ENCODE measurements at places on chromosomes 12 and 14.

GRCh38 chr12:131379738-131380137 is 331.2 kb upstream of the SFSWAP start:
- DNase-seq: peak; percentile 52

GRCh38 chr14:29355331-29355730 is 572.3 kb downstream of the PRKD1 start:
- no peak for DNase-seq

DNA sequence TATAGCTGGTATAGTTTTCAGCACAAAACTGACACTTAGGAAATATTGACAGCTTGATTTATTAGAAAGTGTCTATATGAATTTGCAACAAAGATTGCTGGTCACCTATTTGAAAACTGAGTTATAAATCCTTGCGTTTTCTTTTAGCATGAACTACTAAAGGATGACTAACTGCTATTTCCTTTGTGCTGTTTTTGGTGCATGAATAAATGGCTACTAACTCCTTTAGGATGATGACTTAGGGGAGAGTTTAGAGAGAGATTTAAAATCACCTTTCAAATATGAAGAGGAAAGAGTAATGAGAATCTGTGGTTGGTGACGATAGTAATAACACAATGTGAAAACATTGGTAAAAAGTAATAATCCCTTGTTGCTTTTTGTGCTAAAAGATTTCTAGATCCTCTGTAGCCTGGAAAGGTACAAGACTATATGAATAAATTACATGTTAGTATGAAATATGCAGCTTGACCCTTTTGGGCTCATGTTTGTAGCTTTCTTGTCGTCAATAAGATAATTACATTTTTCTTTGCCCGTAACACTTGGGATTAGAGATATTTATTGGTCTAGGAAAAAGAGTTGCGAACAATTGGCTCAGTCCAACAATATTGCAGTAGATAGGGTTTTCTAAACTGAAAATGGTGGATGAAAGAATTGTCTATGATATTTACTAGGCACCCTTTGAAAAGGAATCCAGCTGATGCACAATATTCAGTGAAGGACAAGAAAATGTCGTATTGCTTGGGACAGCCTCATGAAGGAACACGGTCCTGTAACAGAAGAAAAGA is 453.0 kb downstream of the ADAMTS20 start:
- DNase-seq: no peak

DNA sequence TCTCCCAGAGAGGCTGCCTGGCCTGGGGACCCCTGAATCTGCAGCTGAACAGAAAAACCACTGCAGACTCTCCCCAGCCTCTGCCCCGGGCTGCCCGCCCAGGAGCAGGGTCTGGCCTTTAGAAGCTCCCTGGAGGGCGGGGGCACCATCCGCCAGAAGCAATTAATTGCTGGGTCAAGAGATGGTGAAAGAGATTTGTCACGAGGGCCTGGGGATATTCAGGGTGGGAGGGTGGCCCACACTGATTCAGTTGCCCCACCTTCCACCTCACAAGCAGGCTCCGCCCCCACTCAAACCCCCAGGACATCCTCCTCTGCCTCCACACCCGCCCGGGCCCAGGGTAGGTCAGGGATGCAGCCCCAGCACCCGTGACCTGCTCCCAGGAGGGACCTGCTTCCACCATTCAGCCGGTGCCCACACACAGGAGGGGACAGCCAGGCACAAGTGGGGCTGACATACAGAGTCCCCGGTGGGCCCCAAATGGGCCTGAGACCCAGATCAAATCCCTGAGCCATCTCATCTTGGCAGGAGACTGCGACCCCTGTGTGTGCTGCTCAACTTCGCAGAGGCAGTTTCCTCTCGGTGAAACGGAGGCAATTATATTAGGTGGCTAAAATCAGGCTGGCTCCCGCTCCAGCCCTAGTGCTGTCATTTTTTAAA is 23.0 kb downstream of the NCOR2 start:
- DNase-seq: no peak

DNA sequence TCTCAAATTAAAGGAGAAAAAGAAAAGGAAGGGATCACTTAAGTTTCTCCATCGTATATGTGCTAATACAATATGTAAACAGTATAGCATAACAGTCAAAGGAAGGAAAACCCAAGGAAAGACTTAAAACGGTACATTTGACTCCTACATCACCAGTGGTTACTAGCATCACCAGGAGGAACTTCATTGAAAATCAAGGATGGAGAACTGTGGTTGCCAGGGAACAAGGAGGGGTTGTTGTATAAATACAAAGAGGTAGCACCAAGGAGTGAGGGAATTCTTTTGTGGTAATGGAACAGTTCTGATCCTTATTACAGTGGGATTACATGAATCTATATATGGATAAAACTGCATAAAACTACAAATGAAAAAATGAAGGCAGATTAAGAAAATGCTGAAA is 1.6 kb downstream of the ZFYVE26 start:
- no peak for DNase-seq

- no peak for DNase-seq
Observed at GRCh38 chr12:54172168-54172567, 16.6 kb downstream of the SMUG1 start.

Measured in ascending aorta (tissue), 2 donors.